Mammary epithelial cell (primary cell): ENCODE measurements at places on chromosomes 2 and 18.

- no peak for DNase-seq
Measured at GRCh38 chr2:238870261-238870660, 22.4 kb downstream of the TWIST2 start.

- peak; percentile 21 for DNase-seq
Measured at GRCh38 chr2:118046634-118047210, 32.9 kb upstream of the CCDC93 start.

GRCh38 chr2:38572167-38572566 lies 30.6 kb downstream of the HNRNPLL start:
- peak; percentile 61 for DNase-seq

- no peak for DNase-seq
Measured at GRCh38 chr2:230737791-230738226, 25.2 kb downstream of the CAB39 start.

DNA sequence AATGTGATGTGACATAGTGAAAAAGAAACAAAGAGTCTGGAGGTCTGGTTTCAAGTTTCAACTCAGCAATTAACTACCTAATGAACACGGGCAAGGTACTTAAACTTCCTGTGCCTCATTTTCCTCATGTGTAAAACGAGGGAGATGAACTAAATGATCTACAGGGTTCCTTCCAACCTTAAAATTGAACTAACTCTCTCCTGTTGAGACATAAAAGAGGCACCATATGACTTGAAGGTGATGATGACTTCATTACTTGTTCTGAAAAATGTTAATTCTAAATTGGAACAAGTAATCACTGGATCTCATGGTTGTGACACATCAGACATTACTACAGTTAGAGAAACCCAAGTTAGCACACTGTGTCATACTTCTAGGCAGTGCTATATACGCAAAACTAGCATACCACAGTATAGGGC lies 8.9 kb upstream of the REL start:
- DNase-seq = no peak
